ENCODE measurements at places on chromosomes 12 and 14. TPM values are rescaled to one million over a fixed set of nuclear protein-coding genes. Genes with fewer than 3 reads are reported as not detected.

DNA sequence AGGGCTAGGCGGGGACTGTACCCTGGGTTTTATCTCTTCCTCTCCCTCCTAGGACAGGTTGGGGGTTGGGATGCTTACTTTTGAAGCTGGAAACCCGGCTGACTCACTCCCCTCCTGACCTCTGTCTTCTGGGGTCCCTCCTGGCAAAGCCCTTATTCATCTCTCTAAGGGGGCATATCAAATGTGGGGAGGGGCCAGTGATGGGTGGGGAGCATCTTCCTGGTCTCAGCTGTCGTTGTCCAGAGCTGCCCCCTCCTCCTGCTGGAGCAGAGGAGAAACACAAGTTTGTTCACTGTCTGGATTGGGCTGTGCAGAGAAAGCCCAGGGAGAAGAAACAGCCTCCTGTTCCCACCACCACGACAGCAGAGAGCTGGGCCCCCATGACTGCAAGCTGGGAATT, 85.8 kb downstream of the TNFAIP2 start:
- no peaks in the 10 kb centered on the region for H3K4me1 ChIP-seq
- no peak overlapping the region for H3K27ac ChIP-seq
- DNase-seq, result no peak
- no peaks in the 10 kb centered on the region for H3K27me3 ChIP-seq

GRCh38 chr12:114194956-114195355, 211.0 kb downstream of the TBX5 start:
- no peaks in the 10 kb centered on the region for H3K36me3 ChIP-seq
- no peak for DNase-seq
- no peak overlapping the region for H3K4me3 ChIP-seq

DNA sequence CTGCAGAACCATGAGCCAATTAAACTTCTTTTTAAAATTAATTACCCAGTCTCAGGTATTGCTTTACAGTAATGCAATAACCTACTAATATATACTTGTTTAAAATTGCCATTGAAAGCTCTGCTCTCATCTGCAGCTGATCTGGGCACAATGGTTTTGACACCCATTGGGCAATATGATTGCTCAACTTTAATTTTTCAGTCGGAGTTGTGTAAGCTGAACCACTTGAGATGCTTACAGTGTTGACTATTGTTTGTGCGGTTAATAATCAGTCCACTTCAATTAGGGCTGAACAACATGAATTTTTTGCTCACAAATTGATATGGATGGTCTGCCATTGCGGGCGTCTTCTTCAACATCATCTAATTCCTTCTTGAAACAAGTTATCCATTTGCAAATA, 18.0 kb upstream of the OR4K5 start:
- no peaks in the 10 kb centered on the region for H3K27me3 ChIP-seq
- DNase-seq, result no peak
- no peak overlapping the region for H3K4me3 ChIP-seq
- no peaks in the 10 kb centered on the region for H3K36me3 ChIP-seq
- no peak overlapping the region for H3K27ac ChIP-seq

The TMCC3 gene
- 8.5 TPM for total RNA-seq

The OLR1 gene
- 0.39 TPM for total RNA-seq

- no peaks in the 10 kb centered on the region for H3K27me3 ChIP-seq
- no peaks in the 10 kb centered on the region for H3K4me1 ChIP-seq
- H3K4me3 ChIP-seq, result no peak overlapping the region
Observed at GRCh38 chr12:50338920-50339645, 55.8 kb upstream of the LIMA1 start.

DNA sequence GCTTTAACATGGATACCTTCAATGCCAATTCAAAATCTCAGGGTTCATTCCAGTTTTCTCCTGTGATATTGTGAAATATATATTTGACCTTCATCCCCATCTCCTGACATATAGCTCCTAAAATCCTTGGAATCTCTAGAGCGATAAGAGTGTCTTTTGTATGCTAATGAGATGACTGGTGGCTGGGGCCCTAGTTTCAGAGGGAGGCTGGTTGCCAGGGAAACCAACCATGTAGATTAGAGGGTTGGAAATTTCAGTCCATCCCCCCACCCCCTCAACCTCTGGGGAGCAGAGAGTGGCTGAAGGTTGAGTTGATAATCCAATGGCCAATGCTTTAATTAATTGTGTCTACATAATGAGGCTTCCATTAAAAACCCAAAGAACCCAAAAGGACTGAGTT, 59.4 kb downstream of the SDR9C7 start:
- H3K27me3 ChIP-seq, result no peaks in the 10 kb centered on the region
- H3K4me1 ChIP-seq, result peaks cover 15% of the 10 kb centered on the region
- no peak for DNase-seq
- H3K27ac ChIP-seq, result no peak overlapping the region
- no peak overlapping the region for H3K4me3 ChIP-seq
- no peaks in the 10 kb centered on the region for H3K36me3 ChIP-seq

DNA sequence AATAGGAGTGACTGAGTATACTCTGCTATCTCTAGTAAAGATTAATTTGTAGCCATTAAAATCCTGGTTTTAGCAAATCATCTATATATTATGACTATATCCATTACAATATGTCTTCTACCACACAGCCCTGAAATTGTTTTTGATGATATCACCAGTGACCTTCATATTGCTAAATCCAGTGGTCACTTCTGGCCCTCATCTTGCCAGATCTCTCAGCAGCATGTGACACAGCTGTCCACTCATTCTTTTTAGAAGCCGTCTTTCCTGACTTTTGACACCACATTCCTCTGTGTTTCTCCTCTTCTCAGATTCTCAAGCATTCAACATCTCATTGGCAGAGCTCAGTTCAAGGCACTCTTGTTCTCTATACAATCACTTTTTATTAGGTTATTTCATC, 54.9 kb downstream of the CPNE8 start:
- no peak overlapping the region for H3K27ac ChIP-seq
- peaks cover 9% of the 10 kb centered on the region for H3K4me1 ChIP-seq
- no peaks in the 10 kb centered on the region for H3K36me3 ChIP-seq

The WNT1 gene
- total RNA-seq, result not detected

GRCh38 chr12:94222351-94223084, 74.1 kb downstream of the PLXNC1 start:
- no peak overlapping the region for H3K4me3 ChIP-seq
- no peaks in the 10 kb centered on the region for H3K27me3 ChIP-seq
- H3K27ac ChIP-seq, result no peak overlapping the region
- no peaks in the 10 kb centered on the region for H3K4me1 ChIP-seq
- H3K36me3 ChIP-seq, result no peaks in the 10 kb centered on the region

The KRT72 gene
- not detected for total RNA-seq

The SVOP gene
- total RNA-seq, result 0.08 TPM

DNA sequence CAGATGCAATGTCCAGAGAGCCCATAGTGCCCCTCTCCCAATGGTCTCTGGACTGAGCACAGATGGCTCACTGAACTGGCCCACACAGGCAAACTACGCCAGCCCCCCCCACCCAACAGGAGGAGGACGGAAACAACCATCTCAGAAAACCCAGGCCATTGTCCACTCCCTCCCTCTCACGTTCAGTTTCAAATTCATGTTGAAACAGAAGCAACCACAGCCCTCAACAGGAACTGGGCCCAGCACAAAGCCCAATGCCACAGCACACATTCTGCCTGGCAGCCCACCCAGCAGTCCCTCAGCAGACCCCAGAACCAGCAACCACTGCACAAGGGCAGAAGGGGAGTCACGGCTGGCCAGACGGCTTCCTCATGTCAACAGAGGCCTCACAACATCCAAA, 10.6 kb downstream of the CCDC88C start:
- no peak overlapping the region for H3K4me3 ChIP-seq
- no peak overlapping the region for H3K27ac ChIP-seq
- DNase-seq, result no peak
- H3K4me1 ChIP-seq, result no peaks in the 10 kb centered on the region
- no peaks in the 10 kb centered on the region for H3K27me3 ChIP-seq

DNA sequence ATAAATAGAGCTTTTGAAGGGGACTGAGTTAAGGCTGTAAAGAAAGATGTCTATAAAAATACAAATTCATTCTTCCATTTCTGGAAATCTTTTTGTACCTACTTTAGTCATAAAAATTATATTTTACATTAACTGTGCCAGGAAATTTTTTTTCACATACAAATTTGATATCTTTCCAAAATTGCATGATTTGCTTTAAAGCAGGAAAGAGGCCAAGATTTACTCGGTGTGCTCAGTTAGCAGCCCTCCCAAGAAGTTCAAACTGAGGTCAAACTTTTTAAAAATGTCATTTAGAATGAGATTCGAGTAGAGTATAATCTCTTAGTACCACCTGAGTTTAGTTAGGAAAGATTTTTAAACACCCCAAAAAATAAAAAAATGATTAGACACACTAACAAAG, 173.2 kb upstream of the GRIP1 start:
- no peak for DNase-seq
- no peaks in the 10 kb centered on the region for H3K36me3 ChIP-seq
- H3K4me1 ChIP-seq, result no peaks in the 10 kb centered on the region
- no peak overlapping the region for H3K27ac ChIP-seq
- H3K27me3 ChIP-seq, result no peaks in the 10 kb centered on the region

The IFNG-AS1 gene
- not detected for total RNA-seq

DNA sequence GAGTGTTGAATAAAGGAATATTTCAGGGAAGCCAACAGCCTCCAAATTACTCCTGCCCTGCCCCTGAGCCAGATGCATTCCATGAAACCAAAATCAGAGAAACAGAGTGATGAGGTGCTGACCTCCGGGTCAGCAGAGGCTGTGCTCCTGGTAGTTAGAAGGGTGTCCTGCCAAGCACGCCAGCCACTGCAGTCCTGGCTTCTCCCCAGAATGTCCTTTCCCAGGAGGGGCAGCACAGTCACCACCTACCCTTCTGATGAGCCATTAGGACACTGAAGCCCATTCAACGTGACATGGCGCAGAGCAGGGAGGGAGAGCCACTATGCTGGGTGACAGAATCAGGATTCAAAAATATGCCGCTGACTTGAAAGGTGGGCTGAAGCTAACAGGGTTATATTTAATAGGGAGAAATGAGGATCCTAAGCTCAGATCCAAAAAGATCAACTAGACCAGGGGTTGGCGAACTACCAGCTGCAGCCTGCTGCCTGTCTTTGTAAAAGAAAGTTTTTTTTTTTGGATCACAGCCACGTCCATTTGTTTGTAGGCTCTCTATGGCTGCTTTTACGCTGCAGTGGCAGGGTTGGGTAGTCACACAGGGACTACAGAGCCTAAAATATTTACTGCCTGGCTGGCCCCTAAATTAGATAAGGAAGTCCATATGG, 34.5 kb upstream of the PLEK2 start:
- H3K36me3 ChIP-seq, result no peaks in the 10 kb centered on the region
- H3K4me1 ChIP-seq, result no peaks in the 10 kb centered on the region
- no peak overlapping the region for H3K4me3 ChIP-seq
- no peak for DNase-seq
- no peaks in the 10 kb centered on the region for H3K27me3 ChIP-seq
